ENCODE measurements at places on chromosomes 5 and 9. TPM values are rescaled to one million over a fixed set of nuclear protein-coding genes. Genes with fewer than 3 reads are reported as not detected.

The PCDHA12 gene
- total RNA-seq = not detected

The KIF20A gene
- total RNA-seq = 52.6 TPM

The PRR16 gene
- 0.32 TPM for total RNA-seq

The IL3 gene
- not detected for total RNA-seq

The HNRNPAB gene
- 82.5 TPM for total RNA-seq

The C9 gene
- total RNA-seq = not detected

The IL33 gene
- 78.3 TPM for total RNA-seq

The IRGM gene
- total RNA-seq = not detected

The SKP1 gene
- total RNA-seq = 142 TPM

The MOB3B gene
- total RNA-seq = not detected

The PTGS1 gene
- under 0.01 TPM for total RNA-seq

The LHX6 gene
- not detected for total RNA-seq

The PCDHGA7 gene
- 0.91 TPM for total RNA-seq

The GABRA6 gene
- not detected for total RNA-seq

The SCGB3A1 gene
- not detected for total RNA-seq

The C8G gene
- not detected for total RNA-seq

The NSMF gene
- 19.0 TPM for total RNA-seq

The ADAMTSL2 gene
- total RNA-seq = under 0.01 TPM

The FAM221B gene
- total RNA-seq = not detected
